Activated CD4-positive, alpha-beta memory T cell treated with anti-CD3 and anti-CD28 coated beads for 36 hours (primary cell): ENCODE measurements at places on chromosomes 1 and 21.

- H3K36me3 ChIP-seq, result no peaks in the 10 kb centered on the region
- H3K27me3 ChIP-seq, result no peaks in the 10 kb centered on the region
- no peaks in the 10 kb centered on the region for H3K4me1 ChIP-seq
- DNase-seq, result no peak
- H3K4me3 ChIP-seq, result no peak overlapping the region
- H3K27ac ChIP-seq, result no peak overlapping the region
Observed at GRCh38 chr1:196305216-196305615, 303.0 kb downstream of the KCNT2 start.

DNA sequence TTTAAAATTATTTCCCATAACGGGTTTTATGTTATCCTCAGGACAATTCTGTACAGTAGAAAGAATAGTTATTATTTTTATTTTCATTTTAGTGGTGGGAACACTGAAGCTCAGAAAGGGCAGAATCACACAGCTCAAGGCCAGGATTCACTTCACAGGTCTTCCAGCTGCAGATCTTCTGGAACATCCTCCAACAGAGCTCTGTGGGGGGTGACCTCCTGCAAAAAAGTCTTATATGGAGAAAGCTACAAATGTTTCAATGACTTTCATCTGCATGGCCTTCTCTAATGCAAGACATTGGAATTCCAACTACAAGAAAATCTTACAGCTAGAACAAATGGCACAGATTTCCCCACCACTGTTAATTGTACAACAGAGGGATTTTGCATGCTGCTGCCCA lies 64.2 kb downstream of the SEC16B start:
- H3K4me3 ChIP-seq, result no peak overlapping the region
- no peaks in the 10 kb centered on the region for H3K27me3 ChIP-seq
- no peak for DNase-seq
- no peaks in the 10 kb centered on the region for H3K4me1 ChIP-seq
- H3K36me3 ChIP-seq, result no peaks in the 10 kb centered on the region
- no peak overlapping the region for H3K27ac ChIP-seq

- no peak overlapping the region for H3K27ac ChIP-seq
- no peaks in the 10 kb centered on the region for H3K36me3 ChIP-seq
- H3K4me3 ChIP-seq, result no peak overlapping the region
- H3K4me1 ChIP-seq, result no peaks in the 10 kb centered on the region
- no peaks in the 10 kb centered on the region for H3K27me3 ChIP-seq
Observed at GRCh38 chr1:201612645-201613044, 73.7 kb downstream of the NAV1 start.

DNA sequence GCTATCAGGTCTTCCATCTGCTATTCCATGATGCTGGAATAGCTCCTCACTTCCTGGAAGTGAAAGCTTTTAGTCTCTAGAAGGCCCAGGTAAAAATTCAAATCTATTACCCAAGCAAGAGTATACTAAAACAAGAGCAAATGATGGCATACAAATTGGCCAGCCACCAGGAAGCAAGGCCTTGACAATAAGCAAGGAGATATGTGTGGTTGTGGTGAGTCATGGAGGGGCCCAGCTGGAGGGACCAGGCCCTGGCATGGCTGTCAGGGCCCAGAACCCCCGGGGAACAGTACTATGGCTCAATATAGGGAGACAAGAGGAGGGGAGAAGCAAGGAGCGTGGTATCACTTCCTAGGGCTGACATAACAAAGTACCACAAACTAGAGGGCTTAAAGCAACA lies 358.7 kb downstream of the RRAGC start:
- H3K36me3 ChIP-seq, result no peaks in the 10 kb centered on the region
- no peak overlapping the region for H3K27ac ChIP-seq
- H3K4me3 ChIP-seq, result no peak overlapping the region
- H3K4me1 ChIP-seq, result no peaks in the 10 kb centered on the region

DNA sequence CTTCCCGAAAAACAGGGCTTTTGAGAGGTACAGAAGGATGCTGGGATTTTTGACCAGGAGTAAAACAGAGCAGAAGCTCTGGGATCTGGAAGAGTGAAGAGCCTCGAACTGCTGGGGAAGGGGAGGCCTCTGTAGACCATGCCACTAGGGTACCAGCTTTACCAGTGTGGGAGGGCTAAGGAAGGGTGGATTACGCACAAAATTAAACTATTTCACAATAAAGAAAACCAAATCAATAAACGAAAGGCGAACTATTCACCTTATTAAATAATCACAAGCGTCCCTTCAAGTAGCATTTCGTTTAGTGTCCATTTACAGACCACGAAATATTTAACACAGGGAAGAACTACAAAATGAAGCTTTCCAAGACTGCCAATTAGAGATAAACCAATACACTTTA lies 723 bp downstream of the CZIB start:
- DNase-seq, result no peak
- H3K27me3 ChIP-seq, result no peaks in the 10 kb centered on the region
- peaks cover 21% of the 10 kb centered on the region for H3K4me1 ChIP-seq
- H3K27ac ChIP-seq, result peak overlapping the region; percentile 95
- peaks cover 9% of the 10 kb centered on the region for H3K36me3 ChIP-seq

DNA sequence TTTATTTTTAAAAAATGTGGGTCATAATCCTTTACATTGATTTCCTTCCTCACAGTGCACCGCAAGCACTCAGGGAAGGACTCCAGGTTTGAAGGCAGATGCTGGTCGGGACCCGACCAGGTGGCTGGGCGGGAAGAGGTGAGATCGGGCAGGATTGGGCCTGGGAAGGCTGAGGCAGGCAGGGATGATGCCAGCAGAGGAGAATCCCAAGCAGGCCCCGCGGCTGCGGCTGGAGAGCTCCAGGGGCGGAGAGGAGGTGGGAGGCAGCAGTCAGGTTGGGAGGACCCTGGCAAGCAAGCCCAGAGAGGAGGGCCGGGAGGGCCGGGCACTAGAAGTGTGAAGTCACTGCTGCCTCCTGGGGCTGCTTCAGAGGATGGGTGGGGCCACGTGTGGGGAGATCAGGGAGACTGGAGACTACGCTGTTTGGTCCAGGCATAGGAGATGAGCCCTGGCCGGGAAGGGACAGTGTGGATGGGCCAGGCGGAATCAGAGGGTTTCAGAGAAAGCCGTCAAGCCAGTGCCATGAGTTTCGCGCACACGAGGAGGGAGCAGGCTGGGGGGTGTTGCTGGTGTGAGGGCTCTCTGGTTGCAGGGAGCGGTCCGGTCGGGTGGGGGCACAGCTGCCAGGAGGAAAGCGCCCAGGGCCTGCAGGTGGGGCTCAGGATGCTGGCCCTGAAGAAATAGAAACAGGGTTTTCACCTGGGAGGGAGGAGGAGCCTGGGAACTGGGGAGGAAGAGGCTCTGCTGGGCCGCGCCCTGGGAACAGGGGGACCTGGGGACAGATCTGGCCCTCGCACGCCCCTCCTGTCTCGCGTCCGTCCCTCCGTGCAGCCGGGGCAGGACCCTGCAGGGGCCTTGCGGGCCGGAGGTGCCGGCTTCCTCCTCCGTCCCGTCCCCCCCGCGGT lies 888 bp upstream of the COL18A1 start:
- peaks cover 4% of the 10 kb centered on the region for H3K36me3 ChIP-seq
- no peak for DNase-seq

GRCh38 chr1:223772771-223773160 lies 60.4 kb downstream of the CAPN2 start:
- DNase-seq, result no peak
- H3K4me3 ChIP-seq, result no peak overlapping the region
- no peaks in the 10 kb centered on the region for H3K27me3 ChIP-seq

- no peak for DNase-seq
- H3K4me3 ChIP-seq, result no peak overlapping the region
- no peaks in the 10 kb centered on the region for H3K36me3 ChIP-seq
- peaks cover 23% of the 10 kb centered on the region for H3K27me3 ChIP-seq
- H3K4me1 ChIP-seq, result no peaks in the 10 kb centered on the region
Observed at GRCh38 chr21:41482301-41482700, 25.7 kb downstream of the TMPRSS2 start.

DNA sequence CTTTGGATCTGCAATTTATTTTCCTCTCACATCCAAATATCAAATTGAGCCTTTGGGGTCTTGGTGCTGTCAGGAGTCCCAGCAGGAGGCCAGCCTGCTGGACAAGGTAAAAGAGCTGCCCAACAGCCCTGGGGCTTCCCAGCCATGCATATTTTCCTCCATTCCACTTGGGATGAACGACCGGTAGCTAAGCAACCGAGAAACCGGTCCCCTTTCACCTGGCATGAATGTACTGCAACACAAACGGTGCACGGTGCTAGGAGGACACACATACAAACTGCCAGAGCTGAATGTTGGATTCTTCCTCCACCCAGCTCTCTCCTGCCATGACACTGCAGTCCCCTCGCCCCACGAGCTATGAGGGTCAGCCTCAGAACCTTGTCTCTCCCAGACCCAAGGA lies 42.7 kb downstream of the BCAR3 start:
- DNase-seq, result no peak
- H3K4me1 ChIP-seq, result peaks cover 19% of the 10 kb centered on the region
- no peak overlapping the region for H3K27ac ChIP-seq
- no peak overlapping the region for H3K4me3 ChIP-seq

DNA sequence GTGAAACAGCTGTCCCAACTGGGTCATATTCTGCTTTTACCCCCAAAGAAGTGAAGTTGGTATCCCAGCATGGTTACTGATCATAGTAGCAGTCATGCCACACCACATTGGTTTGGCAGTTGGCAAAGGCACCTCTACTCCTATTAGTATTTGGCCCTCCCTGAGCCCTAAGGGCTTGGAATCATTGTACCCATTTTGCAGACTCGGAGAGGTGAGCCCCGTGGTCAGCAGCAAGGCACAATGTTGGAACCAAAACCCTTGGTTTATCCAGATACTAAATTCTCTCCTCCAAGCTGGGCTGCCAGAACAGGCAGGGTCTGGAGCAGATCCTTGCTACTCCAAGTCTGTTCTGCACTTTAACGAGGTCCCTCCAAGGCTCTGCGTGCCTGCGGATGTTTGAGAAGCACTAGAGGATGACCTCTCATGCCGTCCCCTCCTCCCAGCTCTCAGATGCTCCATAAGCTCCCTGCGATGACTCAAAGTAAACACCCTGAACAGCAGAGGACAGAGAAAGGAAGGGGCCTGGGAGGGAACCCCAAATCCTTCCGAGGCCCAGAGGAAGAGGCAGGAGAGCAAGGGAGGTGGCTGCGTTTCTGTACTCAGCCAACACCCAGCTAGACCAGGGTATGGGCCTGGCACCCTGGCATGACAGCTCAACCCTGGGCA lies 89.3 kb downstream of the PAX7 start:
- peaks cover 8% of the 10 kb centered on the region for H3K4me1 ChIP-seq
- no peak overlapping the region for H3K4me3 ChIP-seq
- DNase-seq, result no peak
- H3K27me3 ChIP-seq, result peaks cover 54% of the 10 kb centered on the region
- H3K36me3 ChIP-seq, result no peaks in the 10 kb centered on the region
- no peak overlapping the region for H3K27ac ChIP-seq

GRCh38 chr1:236759252-236759859 lies 35.7 kb upstream of the MTR start:
- DNase-seq, result no peak
- no peaks in the 10 kb centered on the region for H3K27me3 ChIP-seq
- no peak overlapping the region for H3K27ac ChIP-seq
- H3K36me3 ChIP-seq, result no peaks in the 10 kb centered on the region
- H3K4me1 ChIP-seq, result peaks cover 1% of the 10 kb centered on the region
- H3K4me3 ChIP-seq, result no peak overlapping the region

GRCh38 chr21:29697555-29698193 lies 242.1 kb downstream of the GRIK1 start:
- no peak overlapping the region for H3K4me3 ChIP-seq
- no peak overlapping the region for H3K27ac ChIP-seq
- DNase-seq, result no peak

DNA sequence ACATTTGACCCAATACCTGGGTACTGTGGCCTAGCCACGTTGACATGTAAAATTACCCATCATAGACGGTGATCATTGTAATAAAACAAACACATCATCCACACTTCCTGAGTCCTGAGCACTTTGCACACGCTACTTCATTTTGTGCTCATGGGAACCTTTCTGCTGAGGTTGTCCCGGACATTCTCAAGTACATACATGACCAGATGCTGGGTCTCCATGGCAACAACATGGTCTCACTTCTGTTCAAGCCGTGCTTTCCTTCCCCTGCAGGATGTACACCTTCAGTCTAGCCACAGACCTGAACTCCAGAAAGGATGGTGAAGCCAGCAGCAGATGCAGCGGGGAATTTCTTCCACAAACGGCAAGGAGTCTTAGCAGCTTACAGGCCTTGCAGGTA lies 22.7 kb downstream of the UBASH3A start:
- DNase-seq, result no peak
- peaks cover 60% of the 10 kb centered on the region for H3K4me1 ChIP-seq
- H3K36me3 ChIP-seq, result peaks cover 60% of the 10 kb centered on the region

DNA sequence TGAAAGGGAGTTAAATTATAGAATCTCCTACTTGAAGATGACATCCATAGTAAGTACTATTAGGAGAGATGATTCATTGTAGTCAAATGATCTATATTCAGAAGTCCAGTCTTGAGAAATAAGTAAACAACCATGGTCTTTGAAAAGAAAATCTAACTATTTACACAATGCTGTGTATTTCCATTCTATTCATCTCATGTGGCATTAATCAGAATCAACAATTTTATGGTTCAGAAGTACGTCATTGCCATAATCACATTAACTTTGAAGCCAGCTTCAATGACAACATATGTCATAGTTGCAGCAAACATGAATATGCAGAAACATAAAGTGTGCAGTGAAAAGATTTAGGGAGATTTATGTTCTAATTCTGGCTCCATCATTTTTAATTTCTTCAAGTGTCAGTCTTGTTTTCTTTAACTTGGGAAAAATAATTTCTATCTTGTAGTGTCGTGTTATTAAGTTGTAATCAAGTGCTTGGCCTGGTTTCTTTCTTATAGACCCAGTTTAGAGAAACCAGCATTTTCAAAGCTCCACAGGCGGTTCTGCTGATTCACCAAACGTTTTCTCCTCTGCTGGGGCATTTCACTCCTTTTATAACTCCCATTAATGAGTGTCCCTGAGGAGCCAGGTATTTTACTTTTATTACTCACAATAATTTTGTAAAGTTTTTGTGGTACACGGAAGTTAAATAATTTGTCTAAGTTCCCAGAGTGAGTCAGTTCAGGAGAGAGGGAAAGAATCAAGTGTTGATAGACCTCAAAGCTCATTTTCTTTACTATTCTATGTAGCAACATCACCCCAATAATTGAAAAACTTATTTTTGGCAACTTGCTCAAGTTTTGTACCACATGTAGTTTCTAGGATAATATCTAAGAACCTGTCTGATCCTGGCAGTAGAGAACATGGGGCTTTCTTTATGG lies 35.9 kb upstream of the PTGS2 start:
- H3K27ac ChIP-seq, result no peak overlapping the region
- peaks cover 5% of the 10 kb centered on the region for H3K27me3 ChIP-seq
- no peak for DNase-seq
- H3K4me3 ChIP-seq, result no peak overlapping the region
- H3K36me3 ChIP-seq, result no peaks in the 10 kb centered on the region
- no peaks in the 10 kb centered on the region for H3K4me1 ChIP-seq
